Stimulated activated CD4-positive, alpha-beta T cell treated with anti-CD3 and anti-CD28 coated beads, TNF-alpha, amount 100 ng/mL, for 4 hours (primary cell): ENCODE measurements at places on chromosomes 16 and 17.
A peak's percentile ranks its signal among the peaks of the same experiment; 100 is the strongest.

- DNase-seq = no peak
Measured at GRCh38 chr17:4582691-4583090, 1.6 kb upstream of the SMTNL2 start.

GRCh38 chr16:1654505-1655268 lies 23.4 kb upstream of the JPT2 start:
- DNase-seq = no peak

DNA sequence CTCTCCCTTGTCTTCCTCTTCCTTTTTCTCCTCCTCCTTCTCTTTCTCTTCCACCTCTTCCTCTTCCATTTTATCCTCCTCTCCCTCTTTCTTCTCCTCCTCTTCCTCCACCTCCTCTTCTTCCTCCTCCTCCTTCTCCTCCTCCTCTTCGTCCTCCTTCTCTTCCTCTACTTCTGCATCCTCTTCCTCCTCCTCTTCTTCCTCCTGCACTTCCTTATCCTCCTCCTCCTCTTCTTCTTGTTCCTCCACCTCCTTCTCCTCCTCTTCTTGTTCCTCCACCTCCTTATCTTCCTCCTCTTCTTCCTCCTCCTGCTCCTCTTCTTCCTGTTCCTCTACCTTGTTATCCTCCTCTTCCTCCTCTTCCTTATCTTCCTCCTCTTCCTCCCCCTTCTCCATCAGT lies 28.8 kb upstream of the GPR139 start:
- DNase-seq = no peak

DNA sequence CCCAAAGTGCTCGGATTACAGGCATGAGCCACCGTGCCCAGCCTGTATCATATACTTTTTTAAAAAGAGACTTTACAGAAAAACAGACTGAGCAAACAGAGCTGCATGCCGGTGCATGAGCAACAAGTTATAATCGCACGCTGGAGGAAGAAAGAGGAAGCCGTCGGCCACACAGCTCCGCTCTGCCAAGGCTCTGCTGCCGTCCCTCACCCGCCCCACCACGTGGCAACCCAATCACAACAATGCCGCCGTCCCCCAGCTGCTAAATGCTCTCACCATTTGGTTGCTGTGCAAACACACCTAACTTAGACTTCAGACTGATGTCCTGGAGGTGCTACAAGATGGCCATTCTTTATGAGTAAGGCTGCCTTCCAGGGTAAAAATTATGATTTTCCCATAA lies 83.5 kb downstream of the ADCY9 start:
- DNase-seq = no peak

DNA sequence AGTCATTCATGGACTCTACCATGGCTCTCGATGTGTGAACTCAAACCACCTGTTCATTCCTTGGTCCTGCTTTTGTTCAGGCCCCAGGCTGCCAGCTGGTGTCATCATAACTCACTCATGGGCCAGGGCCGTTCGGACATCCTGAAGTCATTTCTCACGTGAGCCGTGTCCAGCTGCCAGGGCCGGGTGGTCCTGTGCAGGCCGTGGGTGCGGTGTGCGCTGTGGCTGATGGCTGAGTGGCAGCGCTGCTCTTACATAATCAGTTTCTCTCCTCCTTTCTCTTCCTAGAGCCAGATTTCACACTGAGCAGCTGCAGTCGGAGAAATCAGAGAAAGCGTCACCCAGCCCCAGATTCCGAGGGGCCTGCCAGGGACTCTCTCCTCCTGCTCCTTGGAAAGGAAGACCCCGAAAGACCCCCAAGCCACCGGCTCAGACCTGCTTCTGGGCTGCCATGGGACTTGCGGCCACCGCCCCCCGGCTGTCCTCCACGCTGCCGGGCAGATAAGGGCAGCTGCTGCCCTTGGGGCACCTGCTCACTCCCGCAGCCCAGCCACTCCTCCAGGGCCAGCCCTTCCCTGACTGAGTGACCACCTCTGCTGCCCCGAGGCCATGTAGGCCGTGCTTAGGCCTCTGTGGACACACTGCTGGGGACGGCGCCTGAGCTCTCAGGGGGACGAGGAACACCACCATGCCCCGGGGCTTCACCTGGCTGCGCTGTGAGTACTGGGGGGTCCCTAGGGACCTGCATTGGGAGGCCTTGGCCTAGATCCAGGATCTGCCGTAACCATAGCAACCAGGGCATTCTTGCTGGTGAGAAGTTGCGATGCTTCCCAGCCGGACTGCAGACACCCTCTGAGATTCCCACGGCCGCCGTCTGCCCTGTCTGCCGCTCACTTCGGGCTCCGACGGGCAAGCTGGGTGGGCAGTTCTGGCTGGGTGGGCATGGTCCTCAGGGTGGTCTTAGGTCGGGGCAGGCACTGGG lies at the start of gene IL34:
Gene IL34 (plus strand): TSS at position 300 of the 982 bp plus-strand sequence. CDS start 389 bp downstream, at position 689.
- DNase-seq = no peak

DNA sequence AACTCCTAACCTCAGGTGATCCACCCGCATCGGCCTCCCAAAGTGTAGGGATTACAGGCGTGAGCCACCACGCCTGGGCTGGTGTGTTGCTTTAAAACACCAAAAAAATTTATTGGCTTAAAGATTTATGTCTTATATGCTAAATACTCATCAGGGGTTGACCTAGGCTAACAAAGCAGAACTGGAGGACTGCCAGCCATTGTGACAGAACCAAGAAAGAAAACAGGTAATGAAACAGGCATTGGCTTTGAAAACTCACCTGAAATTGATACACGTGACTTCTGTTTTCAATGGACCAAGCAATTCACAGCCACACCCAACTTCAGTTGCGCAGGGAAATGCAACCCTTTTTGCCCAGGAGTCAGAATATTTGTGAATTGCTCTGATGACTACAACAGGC lies 4.9 kb upstream of the PHAF1 start:
- no peak for DNase-seq

GRCh38 chr16:53713403-53714204 lies 9.6 kb downstream of the FTO start:
- DNase-seq = no peak

- no peak for DNase-seq
Measured at GRCh38 chr17:50596191-50597037, 35.9 kb downstream of the CACNA1G start.

DNA sequence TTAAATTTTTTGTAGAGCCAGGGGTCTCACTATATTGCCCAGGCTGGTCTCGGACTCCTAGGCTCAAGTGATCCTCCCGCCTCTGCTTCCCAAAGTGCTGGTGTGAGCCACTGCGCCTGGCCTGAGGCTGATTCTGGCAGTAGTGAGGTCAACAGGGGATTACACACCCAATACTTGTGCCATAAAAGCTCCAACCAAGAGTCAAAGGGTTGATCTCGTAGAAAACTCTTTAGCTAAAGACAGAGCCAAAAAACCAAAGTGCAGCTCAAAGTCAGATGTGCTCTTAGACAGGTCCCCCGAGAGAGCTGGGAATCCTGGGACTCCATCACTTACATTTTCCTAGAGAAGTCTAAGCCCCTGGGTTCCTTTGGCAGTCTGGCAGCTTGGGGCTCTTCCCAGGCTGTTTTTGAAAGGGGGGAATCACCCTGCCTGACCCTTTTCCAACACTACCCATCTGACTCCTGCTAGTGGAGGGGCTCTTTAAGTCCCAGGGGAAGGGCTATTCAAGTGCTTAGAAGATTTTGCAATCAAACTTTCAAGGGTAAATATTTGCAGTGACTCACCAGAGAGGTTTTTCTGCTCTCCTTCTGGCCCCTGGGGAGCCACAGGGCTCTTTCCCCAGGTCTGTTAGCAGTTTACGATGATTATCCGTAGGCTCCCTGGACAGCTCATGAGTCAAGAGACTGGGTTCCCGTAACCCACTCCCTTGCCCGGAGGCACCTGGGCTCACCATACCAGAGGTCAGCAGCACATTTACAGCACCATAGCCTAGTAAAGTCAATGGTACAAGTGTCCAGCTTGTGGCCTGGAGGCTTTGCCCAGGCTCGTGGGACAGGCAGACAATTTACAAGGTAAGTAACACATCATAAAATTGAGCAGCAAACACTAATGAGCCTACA lies 408.7 kb downstream of the SLC39A11 start:
- DNase-seq = no peak

DNA sequence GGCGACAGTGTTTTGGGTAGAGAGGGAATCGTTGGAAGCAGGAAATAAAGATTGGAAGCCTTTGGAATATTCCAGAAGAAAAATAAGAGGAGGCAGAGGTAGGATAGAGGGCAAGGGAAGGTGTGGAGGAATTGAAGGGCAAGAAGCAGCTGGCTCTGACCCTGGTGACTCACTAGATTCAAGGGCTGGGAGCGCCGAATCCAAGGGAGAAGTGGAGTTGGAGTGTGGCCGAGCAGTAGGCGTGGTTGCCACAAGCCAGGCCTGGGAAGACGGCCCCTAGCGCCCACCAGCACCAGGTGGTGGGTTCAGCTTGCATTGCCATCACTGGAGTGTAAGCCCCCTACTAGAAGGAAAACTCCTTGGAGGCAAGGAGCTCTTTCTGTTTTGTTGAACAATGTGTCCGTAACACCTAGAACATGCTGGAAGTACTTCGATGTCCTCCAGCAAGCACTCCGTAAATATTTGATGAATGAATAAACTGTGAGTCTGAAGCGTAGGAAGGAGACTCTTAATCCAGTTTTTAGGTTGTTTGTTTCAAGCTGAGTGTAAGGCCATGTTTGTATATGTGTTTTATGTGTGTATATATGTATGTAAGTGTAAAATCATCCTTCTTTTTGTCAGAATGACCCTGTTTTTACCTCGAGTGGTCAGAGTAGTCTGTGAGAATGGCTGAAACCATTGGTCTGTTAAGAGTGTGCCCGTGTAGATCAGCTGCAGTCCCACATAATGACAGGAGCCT lies 139.5 kb downstream of the CMIP start:
- no peak for DNase-seq

- no peak for DNase-seq
Measured at GRCh38 chr17:43891851-43892646, 15.3 kb downstream of the MPP2 start.

DNA sequence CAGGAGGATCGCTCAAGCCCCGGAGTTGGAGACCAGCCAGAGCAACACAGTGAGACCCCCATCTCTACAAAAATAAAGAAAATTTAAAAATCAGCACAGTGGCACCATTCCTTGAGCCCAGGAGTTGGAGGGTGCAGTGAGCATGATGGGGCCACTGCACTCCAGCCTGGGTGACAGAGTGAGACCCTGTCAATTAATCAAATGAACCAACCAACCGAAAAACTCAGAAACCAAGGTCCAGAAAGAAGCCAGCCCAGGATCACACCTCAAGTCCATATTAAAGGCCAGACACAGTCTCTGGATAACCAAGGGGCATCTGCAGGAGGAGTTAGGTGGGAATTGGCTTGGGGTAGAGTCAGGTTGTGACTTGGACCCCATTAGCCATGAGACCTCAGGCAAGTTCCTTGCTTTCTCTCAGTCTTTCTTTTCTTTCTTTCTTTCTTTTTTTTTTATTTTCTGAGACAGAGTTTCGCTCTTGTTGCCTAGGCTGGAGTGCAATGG lies 2.4 kb downstream of the HSD17B1 start:
- no peak for DNase-seq

GRCh38 chr17:47992216-47992615 lies 21.3 kb downstream of the CDK5RAP3 start:
- no peak for DNase-seq

DNA sequence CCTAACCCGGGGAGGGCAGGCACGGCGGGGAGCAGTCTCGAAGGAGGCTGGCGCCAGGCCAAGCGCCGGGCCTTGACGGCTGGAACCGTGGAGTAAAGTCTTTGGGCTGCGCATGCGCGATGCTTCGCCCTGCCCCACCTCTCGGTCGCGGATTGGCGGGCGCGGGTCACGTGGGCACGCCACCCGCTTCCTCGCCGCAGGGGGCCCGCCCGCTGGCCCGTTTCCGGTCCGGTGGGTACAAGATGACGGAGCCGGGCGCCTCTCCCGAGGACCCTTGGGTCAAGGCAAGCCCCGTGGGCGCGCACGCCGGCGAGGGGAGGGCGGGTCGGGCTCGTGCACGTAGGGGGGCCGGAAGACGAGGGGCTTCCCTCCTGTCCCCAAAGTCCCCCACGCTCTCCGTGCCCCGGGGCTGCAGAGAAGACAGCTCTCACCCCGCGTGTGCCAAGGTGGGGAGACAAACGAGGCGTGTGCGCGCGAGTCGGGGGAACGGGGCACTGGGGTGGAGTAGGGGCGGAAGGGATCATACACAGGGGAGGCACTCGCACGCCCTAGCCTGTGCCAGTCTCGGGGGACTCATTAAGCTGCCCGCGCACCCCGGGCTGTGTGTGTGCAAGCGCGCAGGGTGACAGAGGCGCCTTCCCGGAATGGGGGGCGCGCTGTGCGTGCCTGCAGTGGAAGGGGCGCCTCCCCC lies at the start of gene MLX:
Gene MLX (plus strand): TSS at position 218 of the 691 bp plus-strand sequence. CDS start 25 bp downstream, at position 243.
- peak; percentile 91 for DNase-seq

DNA sequence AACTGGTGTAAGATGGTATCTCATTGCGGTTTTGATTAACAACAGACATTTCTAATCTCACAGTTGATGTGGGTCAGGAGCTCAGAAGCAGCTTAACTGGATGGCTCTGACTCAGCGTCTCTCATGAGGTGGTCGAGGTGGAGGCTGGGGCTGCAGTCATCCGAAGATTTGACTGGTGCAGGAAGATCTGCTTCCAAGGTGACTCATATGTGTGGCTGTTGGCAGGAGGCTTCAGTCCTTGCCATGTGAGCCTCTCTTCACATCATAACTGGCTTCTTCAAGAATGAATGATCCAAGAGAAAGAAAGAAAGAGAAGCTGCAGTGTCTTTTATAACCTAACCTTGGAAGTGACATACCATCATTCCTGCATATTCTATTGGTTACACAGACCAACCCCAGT lies 376.1 kb downstream of the SEC14L1 start:
- DNase-seq = no peak

GRCh38 chr17:59707971-59708430 lies 547 bp downstream of the VMP1 start:
- DNase-seq = no peak

DNA sequence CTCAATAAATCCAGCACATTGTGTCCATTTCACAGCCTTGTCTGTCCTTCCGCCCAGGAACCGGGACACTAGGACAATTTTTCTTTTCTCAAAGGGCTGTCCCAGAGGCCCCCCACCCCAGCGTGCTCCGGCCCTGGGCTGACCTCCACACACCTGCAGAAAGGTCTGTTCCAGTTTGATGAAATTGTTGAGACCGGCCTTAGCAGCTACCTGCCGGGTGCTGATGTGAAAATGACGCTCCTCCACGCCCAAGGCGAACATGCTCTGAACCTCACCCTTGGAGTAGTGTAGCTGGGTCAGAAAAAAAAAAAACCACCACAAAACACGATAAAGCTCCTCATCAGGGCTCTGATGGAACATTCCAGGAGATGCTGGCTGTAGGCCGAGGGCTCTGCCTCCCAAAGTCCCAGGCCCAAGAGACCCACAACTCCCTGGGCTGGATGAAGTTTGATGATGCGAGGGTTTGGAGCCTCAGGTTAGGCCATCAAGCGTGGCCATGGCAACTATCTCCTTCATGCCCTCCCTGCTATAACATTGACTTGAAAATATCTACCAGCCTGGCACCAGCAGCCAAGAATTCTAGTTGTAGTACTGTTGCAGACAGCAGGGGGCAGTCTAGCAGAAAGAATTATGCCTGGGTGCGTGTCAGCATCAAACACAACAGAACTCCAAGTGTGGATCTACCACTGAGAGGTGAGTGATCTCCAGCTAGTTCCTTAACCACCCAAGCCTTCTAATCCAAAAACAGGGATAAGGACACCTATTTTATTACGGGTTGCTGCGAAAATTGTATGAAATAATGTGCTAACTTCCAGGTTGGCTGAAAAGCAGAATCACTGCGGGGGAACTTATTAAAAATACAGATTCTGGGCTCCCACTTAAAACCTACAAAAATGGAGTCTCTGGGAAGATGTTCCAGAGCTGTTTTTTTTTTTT lies 62.1 kb downstream of the RMI2 start:
- DNase-seq = peak; percentile 23

- no peak for DNase-seq
Measured at GRCh38 chr17:50533185-50533584, 650 bp downstream of the EPN3 start.
